G401 (cell line): ENCODE measurements at places on chromosomes 1 and 21.

GRCh38 chr1:30889511-30889910 lies 19.0 kb downstream of the SDC3 start:
- no peak for DNase-seq

DNA sequence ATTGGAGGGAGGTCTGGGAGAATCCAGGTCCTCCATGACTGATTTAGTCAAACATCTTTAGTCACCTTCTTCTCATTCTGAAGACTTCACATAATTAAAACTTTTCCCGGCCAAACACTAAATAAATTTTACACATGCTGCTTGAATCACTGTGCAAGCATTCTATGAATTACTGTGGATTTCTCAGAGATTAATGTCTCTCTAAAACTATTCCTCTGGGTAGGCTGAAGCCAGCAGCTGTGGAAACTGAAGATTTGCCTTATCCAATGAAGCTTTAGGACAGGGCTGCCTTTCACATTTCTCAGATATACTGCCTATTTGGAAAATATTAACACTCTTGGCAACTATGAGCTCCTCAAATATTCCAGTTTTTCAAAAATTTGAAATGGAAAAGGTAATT lies 61.7 kb downstream of the JMJD4 start:
- DNase-seq = no peak

DNA sequence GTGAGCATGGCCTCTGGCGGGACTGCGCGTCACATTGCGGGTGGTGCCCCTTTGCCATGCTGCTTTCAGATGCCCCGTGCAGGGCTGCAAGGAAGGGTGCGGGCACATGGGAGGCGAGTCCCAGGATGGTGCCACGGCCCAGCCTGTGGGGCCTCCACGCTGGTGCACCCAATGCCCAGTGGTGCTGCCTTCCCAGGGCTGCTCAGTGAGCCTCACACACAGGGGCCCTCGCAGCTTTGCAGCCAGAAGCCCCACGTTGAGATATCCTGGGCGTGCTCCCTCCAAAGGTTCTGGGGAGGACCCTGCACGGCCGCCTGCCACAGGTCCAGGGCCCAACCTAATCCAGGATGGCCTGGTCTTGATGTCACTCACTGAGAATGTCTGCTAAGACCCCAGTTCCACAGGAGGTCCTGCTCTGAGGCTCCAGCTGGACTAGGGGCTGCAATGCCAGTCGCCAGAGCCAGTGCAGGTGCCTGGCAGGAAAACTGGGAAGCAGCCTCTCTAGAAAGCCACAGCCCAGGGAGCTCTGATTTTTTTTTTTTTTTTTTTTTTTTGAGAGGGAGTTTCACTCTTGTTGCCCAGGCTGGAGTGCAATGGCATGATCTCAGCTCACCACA lies 34.1 kb upstream of the PRSS38 start:
- DNase-seq = no peak

GRCh38 chr1:232793944-232794343 lies 11.3 kb upstream of the MAP10 start:
- DNase-seq = no peak
